Amygdala (tissue), 56 donors: ENCODE measurements at places on chromosomes 16 and 17.

DNA sequence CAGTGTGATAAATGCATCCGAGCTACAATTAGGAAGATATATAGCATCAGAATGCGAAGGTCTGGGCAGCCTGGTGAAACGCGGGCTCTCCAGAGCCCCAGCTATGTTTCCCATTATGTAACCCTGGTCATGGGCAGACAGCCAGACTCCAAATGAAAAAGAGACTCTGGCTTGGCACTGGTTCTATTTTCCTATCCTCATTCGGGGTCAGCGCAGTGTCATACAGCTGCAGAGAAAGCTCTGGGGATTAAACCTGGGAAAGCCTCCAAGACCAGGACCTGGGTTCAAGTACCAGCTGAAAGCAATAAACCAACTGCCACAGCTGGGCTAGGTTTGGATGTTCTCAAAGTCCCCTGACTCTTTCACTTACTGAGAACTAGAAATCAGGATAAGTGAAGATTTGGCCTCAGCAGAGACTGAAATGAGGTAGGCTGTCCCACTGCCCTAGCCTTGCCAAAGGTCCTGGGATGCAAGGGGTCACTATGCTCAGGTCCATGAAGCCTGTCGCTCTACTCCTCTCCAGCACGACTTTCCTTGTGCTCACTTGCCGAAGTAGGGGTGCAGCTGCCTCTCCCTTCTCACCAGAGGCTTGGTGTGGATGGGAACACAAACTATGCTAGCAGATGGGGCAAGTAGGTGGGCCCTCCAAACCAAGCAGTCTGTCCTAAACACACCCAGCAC lies 123.8 kb downstream of the SMG6 start:
- peak; percentile 26 for DNase-seq

- no peak for DNase-seq
Observed at GRCh38 chr16:81138831-81139557, 42.8 kb upstream of the GCSH start.

- no peak for DNase-seq
Observed at GRCh38 chr16:86524029-86524428, 13.7 kb downstream of the FOXF1 start.

DNA sequence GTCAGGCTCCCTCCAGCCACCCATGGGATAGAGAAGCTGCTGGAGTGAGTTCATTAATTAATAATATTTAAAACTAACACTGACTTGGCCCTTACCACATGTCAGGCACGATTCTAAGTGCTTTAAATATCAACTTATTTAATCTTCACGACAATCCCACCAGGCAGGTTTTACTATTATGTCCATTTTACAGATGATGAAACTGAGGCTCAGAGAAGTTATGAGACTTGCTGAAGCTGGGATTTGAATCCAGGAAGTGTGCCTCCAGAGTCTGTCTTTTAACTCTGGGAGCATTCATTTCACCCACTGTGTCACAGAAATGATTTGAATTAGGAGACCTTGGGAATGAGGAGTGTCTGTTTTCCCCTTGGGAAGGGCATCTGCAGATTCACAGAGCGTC lies 8.8 kb downstream of the SPNS3 start:
- no peak for DNase-seq

GRCh38 chr17:72501404-72502370 lies 380.9 kb downstream of the SOX9 start:
- peak; percentile 35 for DNase-seq

DNA sequence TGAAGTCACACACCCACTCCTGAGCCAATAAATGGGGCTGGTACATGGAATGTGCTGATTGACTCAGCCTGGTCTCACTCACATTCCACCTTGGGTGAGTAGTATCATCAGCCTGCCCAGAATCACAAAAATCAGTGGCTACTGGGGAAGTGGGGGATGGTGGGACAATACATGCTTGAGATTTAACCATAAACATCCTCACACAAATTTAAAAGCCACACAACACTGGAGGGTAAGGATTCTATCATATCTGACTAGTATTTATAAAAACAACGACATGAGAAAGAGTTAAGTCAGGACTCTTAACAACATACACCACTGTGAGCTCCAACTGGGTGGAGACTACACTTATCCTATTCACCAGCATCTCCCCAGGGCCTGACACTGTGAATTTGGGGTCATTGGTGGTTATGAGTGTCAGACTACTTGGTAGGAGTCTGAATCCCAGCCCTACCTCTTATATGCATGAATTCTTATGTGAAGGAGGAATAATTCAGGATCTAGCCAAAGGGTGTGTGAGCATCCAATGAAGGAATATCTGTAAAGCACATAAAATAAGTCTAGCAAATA lies 26.0 kb upstream of the IRX6 start:
- DNase-seq, result no peak
